Stimulated activated CD4-positive, alpha-beta T cell treated with anti-CD3 and anti-CD28 coated beads, Interleukin-2, amount 100 ng/mL, for 4 hours (primary cell): ENCODE measurements at places on chromosomes 3 and 15.

DNA sequence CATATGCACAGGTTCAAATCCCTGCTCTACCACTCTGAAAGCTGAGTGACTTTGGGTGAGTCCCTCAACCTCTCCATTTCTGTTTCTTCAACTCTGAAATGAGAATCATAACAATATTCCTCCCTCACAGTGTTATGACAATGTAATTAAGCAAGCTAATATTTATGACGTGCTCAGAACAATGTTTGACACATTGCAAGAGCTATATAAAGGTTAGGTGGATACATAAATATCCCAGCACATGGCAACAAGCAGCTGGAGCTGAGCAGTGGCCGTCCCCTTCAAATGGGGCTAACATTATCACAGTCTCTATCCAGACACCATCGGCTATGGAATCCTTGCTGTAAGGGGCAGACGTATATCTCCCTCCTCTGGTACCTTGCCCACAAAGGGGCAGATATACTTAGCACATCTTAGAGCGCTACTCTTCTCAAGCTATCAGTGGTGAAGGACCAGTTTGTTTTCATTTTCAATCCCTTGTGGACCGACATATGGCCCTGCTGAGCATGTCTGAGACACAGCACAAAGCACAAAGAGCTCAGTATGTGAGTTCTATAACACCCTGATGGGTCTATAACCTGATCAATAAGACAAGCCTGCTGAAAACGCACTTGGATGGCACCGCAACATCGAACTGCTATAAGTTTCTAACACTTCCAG, 80.9 kb downstream of the PRICKLE2 start:
- DNase-seq, result no peak

GRCh38 chr3:65479990-65480389, 558.7 kb downstream of the MAGI1 start:
- no peak for DNase-seq

DNA sequence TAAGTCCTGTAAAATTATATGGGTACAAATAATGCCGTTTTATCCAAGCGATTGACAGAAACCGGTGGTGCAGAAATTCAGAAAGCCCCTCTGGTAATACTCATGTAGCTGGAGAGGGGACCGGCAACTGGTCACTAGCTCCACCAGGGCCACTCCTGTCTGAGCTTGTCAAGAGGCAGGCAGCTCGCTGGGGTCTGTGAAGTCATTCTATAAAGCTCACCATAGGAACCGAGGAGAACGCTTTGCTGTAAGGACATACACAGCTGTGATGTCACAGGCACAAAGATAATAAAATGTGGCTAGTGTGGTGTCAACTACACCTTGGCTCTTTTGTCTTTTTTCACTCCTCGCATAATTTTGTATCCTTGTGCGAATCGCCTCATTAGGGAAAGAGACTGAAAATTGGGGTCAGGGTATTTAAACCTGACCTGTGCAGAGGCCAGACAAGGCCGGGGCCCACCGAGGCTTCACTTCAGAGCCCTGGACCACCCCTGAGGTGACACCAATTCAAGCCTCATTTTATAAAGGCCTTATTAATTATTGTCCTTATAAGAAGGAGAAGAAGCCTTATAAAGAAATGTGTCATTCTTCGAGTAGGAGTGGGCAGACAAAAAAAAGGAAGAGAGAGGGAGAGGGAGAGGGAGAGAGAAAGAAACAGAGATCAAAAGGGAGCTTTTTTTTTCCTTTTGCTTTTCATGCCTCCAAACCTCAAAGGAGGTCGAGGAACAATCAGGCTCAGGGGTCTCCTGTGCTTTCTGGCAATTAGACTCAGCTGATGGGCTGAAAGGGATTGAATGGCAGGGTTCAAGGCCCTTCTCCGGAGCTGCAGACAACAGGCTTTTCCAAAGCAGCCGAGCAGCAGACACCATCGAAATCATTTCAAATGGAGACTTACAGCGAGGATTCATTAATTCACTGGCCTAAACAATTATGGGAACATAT, 813.3 kb upstream of the ARRDC4 start:
- DNase-seq, result no peak

- DNase-seq, result peak; percentile 30
These were observed 2.2 kb upstream of the ULK3 start for GRCh38 chr15:74845208-74845568.

DNA sequence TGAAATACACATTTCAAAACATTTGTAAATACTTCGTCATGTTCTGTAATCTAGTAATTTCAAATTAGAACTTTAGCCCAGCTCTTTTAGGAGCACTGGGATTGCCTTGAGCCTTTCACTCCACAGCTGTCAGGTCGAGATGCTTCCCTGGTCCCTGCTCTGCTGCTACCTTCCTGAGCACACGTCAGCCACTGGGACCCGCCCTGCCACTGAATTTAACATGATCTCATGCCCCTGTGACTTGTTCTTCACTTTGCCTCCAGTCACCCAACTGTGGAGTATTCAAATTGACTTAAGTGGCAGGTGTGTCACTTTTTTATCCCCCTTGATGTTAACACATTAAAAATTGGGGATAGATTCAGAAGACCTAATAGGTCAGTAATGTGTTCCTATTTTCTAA, 3.3 kb downstream of the ARRDC4 start:
- no peak for DNase-seq

GRCh38 chr3:70882104-70882503, 569.7 kb upstream of the MDFIC2 start:
- no peak for DNase-seq

GRCh38 chr3:174100744-174101143, 703.2 kb downstream of the NLGN1 start:
- DNase-seq, result no peak

GRCh38 chr15:78263351-78263781, 996 bp upstream of the DNAJA4 start:
- DNase-seq, result no peak

GRCh38 chr3:97810779-97811390, 10.9 kb upstream of the CRYBG3 start:
- DNase-seq, result no peak

DNA sequence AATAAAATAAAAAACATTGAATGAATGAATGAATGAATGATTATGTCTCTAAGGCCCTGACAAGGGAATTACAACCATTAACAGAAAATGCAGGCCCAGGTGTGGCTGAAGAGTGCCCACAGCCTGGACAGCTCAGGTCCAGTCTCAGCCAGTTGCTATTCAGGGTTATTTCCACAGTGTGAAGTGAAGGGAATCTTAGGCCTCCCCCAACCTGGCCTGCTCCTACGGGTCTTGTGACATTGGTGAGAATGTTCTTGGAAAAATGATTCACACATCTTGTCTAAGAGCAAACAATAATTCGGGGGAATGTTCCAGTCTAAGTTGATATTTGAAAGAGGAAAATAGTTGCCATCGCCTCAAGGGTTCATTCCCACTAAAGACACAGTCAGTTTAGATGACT, 37.0 kb downstream of the MINDY4B start:
- no peak for DNase-seq

GRCh38 chr3:173635826-173636225, 238.3 kb downstream of the NLGN1 start:
- DNase-seq, result no peak
